Muscle of back (tissue), 13 donors: ENCODE measurements at places on chromosomes 4 and X.

- DNase-seq: no peak
These were observed 19.2 kb downstream of the SH3RF1 start for GRCh38 chr4:169251291-169252235.

GRCh38 chr4:79700356-79700755 is 292.3 kb upstream of the GK2 start:
- DNase-seq: no peak

- DNase-seq: no peak
These were observed 490 bp upstream of the PDZD4 start for GRCh38 chrX:153830640-153831428.

DNA sequence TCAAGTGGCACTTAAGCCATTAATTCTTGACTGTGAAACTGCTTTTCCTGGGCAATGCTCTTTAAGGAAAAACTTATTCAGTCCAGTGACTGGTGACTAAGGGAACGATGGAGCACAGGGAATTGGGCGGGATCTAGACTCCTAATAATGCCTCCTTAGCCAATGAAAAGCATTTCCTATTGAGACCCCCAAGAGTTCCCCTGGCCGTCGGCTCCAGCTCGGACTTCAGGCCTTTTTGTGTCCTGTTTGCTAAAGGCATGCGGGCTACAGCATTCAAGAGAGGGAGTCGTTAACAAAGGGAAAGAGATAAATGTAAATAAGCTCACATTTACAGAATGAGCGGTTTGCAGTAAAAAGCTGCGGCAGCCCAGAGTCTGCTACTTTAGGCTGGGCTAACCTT is at the start of gene LPAR4:
Gene LPAR4, plus strand, starts transcription at position 232 of the 400 bp plus-strand sequence. CDS start 7,150 bp downstream, outside the sequence.
- peak; percentile 58 for DNase-seq
